Memory B cell (primary cell): ENCODE measurements at places on chromosomes 7 and 10.
A peak's percentile ranks its signal among the peaks of the same experiment; 100 is the strongest.

GRCh38 chr7:66247380-66248078, 42.4 kb downstream of the TPST1 start:
- no peak for DNase-seq

DNA sequence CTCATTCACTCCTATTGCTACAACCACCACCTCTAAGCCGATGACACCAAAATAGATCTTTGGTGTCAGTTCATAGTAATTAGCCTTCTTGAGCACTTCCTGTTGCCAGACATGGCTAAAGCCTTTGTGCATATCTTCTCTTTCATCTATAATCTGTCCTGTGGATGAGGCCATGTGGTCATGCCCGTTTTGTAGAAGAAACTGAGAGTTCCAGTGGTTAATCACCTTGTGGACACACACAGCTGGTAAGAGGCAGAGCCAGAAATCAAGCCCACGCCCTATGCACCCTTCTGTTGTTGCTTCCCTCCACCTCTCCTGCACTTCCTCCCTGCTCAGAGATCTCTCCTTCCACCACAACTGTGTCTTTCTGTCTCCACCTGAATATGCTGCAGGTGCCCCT, 285.1 kb upstream of the PFKP start:
- DNase-seq, result no peak

DNA sequence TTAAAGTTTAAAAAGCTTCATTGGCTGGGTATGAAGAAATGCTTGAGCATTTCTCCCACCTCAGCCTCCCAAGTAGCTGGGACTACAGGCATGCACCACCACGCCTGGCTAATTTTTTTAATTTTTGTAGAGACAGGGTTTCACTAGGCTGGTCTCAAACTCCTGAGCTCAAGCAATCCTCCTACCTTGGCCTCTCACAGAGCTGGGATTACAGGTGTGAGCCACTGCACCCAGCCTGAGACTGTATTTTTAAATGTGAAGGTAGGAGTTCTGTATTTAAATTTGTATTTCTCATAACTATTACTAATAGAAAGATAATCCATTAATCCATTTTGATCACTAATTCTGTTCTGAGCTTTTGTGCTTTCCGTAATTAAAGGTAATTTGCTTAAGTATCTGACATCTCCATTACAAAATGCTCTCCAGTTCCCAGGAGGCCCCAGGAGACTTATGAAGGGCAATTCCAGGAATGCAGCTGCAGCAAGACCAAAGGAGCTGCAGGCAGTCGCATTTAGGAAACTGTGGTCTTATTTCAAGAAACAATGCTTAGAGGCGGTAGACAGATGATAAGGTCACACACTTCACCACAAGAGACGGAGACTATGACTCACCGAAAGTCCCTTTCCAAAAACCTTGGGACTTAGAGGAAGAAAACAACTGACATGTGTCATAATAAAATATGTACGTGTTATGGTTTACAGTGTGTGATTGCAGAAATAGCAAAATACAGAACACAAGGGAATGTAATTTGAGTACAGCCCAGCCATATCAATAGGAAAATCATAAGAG, 23.3 kb downstream of the YAE1 start:
- DNase-seq, result no peak

GRCh38 chr7:4760952-4761351, 14.5 kb upstream of the AP5Z1 start:
- DNase-seq, result no peak

DNA sequence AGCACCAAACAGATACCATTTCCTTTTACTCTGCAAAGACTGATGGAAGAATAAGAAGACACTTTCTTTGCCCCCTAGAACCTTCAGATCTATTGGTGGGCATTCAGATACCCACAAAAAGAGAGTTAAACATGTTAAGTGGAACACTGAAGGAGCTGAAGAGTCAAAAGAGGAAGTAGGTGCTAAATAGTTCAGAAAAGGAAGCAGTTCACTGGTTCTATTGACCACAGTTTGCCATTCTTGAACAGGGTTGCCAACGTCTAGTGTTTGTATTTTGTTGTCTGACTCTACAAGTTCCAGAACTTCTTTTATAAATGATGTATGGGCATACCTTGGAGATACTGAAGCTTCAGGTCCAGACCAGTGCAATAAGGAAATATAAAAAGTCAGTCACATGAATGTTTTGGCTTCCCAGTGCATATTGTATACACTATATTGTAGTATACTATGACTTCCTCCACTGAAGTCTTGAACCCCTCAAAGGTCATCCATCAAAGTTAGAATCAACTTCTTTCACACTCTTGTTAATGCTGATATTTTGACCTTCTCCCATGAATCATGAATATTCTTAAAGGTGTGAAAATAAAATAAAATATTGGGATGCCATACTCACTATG, 47.5 kb upstream of the AGR3 start:
- no peak for DNase-seq

DNA sequence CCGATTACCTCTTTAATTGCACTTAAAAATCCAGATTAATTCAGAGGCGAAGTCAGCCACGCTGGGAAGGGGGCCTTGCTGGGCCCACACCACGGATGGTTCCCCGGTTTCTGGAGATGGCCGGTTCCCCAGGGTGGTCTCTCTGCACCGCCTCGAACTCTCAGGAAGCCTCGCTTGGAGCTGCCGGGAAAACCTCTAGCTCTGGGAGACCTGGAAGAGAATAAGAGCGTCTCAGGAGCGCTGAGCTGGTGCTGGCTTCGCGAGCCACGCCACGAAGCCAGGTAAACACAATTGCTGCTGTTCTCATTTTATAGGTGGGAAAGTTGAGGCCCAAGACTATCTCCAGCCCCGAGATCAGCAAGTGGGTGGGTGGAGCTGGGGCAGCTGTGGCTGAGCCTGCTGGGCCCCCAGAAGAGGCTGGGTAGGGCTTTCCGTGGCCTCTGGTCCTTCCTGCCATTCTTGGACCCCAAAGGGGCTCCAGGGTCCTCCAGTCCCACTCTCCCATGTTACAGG, 110.4 kb downstream of the MICALL2 start:
- DNase-seq, result no peak

DNA sequence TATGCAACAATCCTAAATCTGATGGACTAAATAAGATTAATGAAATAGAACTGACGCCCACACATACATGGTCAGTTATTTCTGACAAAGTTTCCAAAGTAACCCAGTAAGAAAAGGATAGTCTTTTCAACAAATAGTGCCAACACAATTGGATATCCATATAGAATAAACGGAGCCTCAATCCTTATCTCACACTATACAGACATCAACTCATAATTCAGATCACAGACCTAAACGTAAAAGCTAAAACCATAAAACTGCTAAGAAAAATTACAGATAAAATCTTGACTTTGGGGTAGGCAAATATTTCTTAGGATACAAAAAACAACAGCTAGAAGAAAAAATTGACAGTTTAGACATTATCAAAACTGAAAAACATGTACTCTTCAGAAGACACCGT, 8.5 kb downstream of the CACUL1 start:
- no peak for DNase-seq

DNA sequence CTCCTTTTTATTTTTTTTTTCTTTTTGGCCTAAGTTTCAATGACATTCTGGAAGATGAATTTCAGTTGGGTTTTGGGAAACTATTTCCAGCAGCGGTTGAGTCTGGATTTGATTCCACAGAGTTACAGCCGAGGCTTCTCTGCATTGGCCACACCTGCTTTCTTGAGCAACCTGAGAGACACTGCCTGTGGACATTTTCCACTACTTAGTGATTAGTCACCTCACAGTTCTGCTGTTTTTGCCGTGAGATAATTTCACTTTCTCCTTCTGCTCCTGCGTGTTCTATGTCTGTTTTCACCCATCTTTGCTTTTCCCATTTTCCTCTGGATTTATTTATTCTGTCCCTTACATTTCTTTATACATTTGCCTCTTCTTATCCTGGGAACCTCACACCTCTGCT, 243.0 kb downstream of the BICC1 start:
- no peak for DNase-seq

DNA sequence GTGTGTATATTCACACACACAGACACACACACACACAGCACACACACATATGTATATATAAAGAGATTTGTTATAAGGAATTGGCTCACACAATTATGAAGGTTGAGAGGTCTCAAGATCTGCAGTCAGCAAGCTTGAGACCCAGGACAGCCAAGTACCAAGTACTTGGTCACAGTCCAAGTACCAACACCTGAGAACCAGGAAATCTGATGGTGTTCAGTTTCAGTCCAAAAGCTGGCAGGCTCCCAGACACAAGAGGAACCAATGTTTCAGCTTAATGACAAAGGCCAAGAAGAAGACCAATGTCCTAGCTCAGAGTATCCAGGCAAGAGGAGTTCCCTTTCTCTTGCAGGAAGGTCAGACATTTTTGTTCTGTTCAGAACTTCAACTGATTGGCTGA, 780.2 kb downstream of the MAGI2 start:
- no peak for DNase-seq

- no peak for DNase-seq
Observed at GRCh38 chr10:80278480-80278879, 11.0 kb downstream of the MAT1A start.

DNA sequence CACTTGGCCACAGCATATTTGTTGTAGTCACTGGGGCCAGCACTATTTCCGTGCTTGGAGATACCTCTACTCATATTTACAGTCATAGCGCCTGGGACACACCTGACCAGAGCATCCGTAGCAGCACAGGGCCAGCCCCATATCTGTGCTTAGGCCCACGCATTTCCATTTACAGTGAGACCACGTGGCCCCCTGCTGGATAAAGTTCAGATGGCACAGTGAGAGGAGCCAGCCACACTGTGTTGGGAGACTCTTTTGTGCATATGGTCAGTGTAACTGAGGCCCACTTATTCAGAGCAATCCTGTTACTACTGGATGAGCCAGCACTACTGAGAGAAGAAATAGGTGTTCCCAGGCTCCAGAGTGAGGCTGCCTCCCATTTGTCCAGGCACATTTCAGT, 455.3 kb downstream of the REEP3 start:
- peak; percentile 16 for DNase-seq

DNA sequence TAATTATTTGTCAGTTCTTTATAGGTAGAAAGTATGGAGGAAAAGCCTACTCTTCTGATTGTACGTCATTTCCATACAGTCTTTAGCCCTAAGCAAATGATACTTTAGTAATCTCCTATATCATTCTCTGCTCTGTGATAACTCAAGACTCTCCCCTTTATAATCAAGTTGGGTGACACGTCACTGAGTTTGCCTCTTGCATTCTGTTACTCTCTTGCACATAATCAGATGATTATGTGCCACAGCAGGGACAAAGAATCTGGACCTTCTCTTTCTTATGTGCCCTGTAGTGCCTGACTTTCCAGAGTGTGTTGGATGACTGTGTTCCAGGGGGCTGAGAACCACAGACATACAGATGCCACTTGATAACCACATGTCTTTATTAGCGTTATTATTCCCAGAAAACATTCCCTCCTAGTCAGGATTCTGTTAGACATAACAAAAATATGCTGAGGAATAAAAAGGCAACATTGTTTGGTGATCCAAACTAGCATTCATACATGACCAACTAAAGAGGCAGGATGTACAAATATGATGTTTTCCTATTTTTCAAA, 116.4 kb upstream of the HGF start:
- DNase-seq, result no peak

- DNase-seq, result no peak
Observed at GRCh38 chr7:149423449-149424110, 37.3 kb downstream of the ZNF777 start.

- no peak for DNase-seq
Observed at GRCh38 chr7:144622745-144623144, 213.1 kb downstream of the TPK1 start.

DNA sequence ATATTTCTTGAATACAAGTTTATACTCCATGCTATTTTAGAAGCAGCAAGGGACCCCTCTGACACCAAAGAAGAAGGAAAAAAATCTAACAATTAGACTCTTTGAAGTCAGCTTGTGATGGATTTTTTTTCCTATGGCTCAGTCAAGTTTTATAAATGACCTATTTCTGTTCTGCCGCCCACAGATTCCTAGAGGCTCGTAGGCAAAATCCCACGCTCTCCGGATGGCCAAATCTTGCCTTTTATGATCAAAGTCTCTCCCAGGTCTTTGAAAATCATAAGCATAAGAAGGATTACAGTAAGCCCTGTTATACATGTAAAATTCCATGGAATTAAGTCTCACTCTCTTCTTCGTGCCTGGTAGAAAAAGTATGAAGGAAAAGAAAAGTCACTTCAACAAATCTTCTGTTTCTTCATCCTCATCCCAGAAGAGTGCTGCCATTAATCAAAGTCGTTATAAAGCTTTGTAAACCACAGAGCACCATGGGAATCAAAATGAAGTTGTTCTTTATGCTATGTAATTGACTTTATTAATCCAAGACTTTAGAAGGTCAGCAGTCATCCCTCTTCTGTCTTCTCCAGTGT, 33.1 kb downstream of the ASB13 start:
- no peak for DNase-seq
